ENCODE measurements at places on chromosomes 2 and 18.

DNA sequence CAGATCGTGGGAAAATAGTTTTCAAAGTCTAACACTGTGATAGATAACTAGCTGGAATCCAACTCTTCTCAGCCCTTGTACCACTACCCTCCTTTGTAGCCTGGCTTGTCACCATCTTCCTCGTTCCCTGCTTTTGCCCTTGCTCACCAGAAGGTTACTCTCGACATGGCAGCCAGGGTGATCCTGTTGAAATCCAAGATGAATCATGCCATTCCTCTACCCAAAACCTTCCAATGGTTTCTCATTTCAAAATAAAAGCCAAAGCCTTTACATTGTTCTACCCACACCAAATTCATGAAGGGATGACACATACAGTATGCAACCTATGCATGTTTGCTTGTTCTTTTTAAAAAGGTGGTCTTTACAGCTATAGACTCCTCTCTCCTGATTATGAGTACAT, 45.7 kb downstream of the STAT4 start:
- no peak for DNase-seq

DNA sequence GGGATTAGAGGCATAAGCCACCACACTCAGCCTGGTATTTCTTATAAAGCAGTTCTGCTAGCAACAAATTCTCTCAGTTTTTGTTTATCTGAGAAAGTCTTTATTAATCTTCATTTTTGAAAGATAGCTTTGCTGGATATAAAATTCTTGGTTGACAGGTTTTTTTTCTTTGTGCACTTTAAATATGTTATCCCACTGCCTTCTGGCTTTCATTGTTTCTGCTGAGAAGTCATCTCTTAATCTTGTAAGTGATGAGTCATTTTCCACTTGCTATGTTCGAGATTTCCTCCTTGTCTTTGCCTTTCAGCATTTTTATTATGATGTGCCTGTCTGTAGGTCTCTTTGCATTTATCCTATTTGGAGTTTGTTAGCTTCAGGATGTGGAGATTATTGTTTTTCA, 5.9 kb upstream of the ELAC1 start:
- DNase-seq: no peak

GRCh38 chr2:156748221-156748620, 312.0 kb downstream of the GPD2 start:
- DNase-seq: no peak

- DNase-seq: no peak
These were observed 23.9 kb downstream of the SNTG2 start for GRCh38 chr2:974502-974901.

GRCh38 chr2:144975881-144976280, 456.0 kb upstream of the ZEB2 start:
- DNase-seq: no peak

DNA sequence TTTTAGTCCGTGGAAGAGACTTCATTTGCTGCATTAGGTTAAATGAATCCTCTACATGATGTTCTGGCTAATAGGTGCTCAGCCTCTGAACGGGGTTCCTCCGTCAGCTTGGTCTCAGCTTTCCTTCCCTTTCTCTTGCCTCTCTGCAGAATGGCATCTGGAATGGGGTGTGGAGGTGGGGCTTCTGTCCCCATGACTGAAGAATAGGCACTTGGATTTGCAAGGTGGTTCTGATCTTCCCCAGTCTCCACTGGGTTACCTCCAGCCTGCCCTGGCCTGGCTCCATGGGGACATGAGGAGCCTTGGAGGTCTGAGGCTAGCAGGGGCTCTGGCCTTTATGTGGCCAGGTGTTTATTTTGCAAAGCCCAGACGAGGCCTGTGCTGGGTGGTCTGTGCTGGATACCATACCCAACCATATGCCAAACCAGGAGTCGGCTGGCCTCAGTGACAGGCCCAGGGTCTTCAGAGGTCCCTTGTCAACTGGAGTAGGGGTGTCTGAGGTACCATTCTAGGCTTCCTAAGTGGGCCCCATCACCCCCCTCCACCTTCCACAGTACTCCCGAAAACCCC, 28.2 kb upstream of the LAPTM4A start:
- DNase-seq: no peak

GRCh38 chr2:114728372-114728771, 285.9 kb downstream of the DPP10 start:
- DNase-seq: no peak

DNA sequence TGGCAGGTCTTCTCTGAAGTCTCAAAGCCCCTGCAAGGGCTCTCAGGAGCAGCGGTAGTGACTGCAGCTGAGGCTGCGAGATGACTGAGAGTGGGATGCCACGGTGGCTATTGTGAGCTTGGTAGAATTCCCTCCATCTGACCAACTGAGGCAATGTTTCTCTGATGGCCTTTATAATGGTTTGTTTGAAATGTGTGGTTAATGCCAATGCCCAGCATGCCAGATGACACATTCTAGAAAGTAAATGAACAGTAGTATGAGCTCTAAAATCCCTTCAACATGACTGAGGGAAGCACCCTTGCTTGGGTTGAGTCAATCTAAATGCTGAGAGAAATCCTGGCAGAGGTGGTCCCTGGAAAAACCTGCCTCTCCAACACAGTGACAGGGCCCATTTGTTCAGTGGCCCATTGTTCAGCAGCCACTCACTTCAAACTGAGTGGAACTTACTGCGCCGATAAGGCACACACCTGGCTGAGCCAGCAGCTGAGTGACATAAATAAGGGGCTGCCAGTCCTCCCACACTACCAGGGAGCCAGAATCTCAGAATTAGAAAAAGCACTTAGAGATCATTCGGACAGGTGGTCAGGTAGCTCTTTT, 31.7 kb downstream of the SULT1C2 start:
- DNase-seq: no peak

DNA sequence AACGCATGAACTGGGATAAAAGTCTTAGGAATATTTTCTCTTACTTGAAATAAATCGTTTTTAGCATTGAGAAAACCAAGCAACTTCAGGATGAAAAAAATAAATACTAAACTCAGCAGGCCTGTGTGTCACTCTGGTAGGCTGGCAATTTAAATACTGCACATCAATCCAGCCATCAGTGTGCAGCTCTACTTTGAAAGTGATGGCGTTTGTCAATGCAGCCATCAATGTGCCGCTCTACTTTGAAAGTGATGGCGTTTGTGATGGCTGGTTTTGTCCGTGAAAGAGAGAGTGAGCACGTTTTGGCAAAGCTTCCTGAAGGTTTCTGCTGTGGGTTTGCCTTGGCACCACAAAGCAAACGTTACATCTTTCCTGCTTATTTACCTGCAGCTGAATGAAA, 543.5 kb upstream of the SALL3 start:
- no peak for DNase-seq

- DNase-seq: no peak
These were observed 151.4 kb downstream of the CD8B2 start for GRCh38 chr2:106638580-106638979.

- DNase-seq: no peak
These were observed 421.9 kb downstream of the LPIN1 start for GRCh38 chr2:12168354-12168753.

Measured in stimulated activated naive CD8-positive, alpha-beta T cell treated with anti-CD3 and anti-CD28 coated beads, Interleukin-15, Interleukin-2, amounts not matched to agents 100 U/mL and 50 U/mL, for 24 hours (primary cell).